Thyroid gland (tissue), 4 donors: ENCODE measurements at places on chromosomes 2 and 18. TPM values are rescaled to one million over a fixed set of nuclear protein-coding genes. Genes with fewer than 3 reads are reported as not detected.

Gene MFF
- 134 TPM for total RNA-seq

Gene KCNE4
- 19.3 TPM for total RNA-seq

Gene LRRTM1
- total RNA-seq: not detected

GRCh38 chr18:59917422-59917821 lies 17.6 kb downstream of the PMAIP1 start:
- DNase-seq: peak; percentile 12
